Eye (tissue), 1 donor: ENCODE measurements at places on chromosomes 7 and 10.

DNA sequence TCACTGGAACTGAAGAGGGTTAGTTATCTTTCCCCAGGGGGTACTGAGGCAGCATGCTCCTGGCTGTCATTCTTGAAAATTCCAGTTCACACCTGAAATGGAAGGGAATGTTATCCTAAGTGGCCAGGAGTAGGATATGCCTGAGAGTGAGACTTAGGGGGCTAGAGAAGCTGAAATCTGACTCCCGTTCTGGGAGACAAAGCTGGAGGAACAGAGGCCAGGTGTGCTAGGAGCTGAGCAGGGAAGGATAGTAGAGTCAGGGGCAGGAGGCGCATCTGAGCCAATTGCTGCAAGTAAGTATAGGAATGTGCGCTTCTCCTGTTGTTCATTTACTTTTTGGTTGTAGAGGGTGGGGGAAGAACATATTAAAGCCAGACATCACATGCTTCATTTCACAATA lies 58.1 kb upstream of the KIAA1217 start:
- no peak for DNase-seq

DNA sequence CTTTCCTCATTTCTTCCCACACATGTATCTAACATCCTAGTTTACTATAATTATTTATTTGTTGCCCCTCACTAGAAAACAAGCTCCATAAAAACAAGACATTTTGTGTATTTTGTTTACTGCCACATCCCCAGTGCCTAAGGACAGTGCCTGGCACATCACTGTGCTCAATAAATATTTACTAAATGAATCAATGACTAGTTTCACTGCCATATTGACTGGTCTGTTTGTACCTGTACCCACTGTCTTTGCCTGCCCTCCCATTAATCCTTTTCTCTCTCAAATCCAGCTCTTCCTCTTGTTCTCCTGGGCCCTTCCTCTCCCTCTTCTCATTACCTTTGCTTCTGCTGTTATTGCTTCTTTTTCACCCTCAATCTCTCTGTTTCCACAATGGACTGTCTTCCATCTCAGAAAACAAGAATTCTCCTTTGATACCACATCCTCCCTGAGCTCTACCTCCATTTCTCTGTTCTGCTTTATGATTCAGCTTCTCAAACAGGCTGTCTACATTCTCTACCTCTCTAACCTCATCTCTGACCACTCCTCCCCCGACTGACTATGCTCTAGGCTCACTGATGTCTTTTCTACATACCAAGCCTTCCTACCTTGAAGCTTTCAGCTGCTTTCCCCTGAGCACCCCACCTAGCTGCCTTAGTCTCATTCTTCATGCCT lies 8.3 kb upstream of the FAM133B start:
- DNase-seq = no peak

DNA sequence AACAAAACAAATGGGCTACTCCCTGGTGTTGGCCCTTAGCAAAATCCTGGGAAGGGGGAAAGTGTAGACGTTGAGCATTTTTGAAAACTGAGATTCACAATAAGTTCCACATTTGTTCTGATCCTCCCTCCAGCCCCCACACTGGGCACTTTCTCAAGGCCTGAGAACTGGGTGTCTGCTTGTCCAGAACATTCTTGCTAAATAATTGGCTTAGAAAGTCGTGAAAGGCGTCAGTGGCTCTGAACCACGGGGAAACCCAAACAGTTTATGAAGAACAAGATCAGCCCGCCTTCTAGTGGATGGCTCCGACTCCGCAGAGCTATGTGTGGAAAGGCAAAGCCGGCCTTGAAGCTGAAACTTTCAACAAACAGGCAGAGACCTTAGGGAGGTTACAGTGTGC lies 370.1 kb downstream of the PRPF18 start:
- DNase-seq = peak; percentile 58

GRCh38 chr7:133165529-133165928 lies 83.6 kb upstream of the CHCHD3 start:
- peak; percentile 18 for DNase-seq

DNA sequence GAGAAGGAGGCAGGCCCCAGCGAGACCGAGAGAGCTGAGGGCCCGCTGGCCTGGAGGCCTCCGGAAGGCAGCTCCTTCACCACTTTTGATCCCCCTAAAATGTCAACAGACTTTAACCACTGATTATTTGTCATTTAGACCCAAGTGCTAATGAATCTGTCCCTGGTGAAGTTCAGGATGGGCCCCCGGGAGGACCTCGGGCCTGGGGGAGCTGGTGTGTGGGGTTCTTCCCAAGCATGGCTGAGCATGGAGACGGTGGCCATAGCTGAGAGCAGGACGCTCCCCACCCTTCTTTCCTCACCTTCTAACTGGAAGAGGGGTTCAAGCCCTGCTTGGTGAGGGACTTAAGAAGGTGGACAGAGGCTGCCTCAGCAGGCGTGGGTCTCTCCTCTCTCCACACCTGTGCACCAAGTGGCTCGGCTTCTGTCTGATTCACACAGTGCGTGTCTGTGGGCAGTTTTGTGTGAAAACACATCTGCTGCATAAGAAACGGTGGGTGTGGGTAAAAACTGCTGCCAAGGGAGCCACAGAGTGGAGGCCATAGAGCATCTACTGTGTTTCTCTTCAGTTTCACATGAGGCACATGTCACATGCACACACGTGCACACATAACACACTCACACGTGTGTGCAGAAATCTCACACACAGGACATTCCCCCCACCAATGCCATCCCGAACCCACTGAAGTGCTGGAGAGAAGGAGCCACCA lies 53.5 kb upstream of the VIPR2 start:
- no peak for DNase-seq

DNA sequence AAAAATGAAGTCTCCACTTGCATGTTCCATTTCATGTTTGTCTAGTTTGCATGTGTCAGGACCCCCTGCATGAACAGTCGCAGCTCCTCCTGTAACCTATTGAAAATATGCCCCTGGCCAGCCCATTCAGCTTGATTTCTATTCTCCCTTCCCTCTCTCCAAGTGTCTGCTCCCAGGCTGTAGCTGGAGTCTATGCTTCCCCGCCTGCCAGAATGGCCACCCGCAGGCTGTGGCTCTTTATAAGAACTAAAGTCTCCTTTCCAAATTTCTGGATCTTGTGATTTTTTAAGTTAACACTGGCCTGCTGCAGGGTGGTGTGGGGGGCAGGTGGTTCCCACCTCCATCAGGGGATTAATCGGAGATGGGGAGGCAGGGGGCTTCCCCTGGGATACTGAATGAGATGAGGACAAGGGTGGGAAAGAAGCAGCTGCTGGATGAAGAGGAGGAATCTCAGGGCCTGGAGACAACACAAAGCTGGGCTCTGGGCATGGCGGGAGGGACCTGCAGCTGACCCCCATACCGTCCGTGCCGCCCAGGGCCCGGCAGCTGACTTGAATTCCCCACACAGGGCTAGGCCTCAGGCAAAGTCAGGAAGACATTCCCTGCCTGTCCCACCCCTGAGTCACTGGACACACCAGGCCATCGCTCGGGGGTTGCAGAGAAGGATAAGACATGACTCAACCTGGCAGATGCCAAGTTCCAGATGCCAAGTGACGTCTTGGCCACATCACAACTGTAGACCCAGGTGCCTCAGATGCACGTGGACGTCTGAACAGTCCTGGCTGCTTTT lies 399.5 kb upstream of the FOXK1 start:
- DNase-seq = no peak

- DNase-seq = no peak
Measured at GRCh38 chr7:15341817-15342216, 220.0 kb downstream of the AGMO start.

- DNase-seq = no peak
Measured at GRCh38 chr10:46226900-46227558, 59.8 kb upstream of the ANTXRL start.

- no peak for DNase-seq
Measured at GRCh38 chr10:101525848-101526247, 62.2 kb downstream of the POLL start.

DNA sequence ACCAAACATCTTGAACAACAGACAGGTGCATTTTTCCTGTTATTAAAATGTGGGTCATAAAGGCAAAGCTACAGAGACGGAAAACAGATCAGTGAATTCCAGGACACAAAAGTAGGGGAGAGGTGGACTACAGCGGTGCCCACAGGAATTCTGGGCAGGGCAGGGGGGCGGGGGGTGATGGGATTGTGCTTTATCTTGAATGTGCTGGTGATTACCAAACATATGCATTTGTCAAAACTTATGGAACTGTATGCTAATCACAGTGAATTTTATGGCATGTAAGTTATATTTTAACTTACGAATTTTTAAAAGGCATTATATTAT lies 519.4 kb downstream of the CNTNAP2 start:
- DNase-seq = no peak

DNA sequence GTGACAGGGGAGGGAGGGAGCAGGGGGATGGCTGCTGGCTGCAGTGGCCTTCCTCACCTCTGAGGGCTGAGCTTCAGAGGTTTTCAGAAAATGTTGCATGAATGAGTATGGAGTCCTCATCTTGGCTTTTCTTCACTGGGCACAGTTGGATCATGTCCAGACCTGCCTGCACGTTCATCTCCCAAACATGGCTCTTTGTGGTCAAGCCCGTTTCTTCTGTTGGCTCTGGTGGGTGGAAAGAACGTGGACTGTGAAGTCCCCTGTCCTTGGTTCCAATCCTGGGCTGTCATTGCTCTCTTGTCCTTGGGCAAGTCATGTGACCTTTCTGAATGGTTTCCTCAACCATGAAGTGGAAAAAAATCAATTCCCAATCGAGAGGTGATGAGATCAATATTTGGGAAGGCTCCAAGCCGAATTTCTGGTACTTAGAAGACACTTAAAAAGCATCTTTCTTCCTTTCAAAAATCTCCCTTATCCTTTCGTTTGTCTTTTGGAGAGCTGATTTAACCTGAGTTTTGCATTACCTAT lies 34.5 kb downstream of the TSPAN14 start:
- DNase-seq = no peak

- DNase-seq = no peak
Measured at GRCh38 chr10:21304198-21304597, 221.3 kb downstream of the SKIDA1 start.

DNA sequence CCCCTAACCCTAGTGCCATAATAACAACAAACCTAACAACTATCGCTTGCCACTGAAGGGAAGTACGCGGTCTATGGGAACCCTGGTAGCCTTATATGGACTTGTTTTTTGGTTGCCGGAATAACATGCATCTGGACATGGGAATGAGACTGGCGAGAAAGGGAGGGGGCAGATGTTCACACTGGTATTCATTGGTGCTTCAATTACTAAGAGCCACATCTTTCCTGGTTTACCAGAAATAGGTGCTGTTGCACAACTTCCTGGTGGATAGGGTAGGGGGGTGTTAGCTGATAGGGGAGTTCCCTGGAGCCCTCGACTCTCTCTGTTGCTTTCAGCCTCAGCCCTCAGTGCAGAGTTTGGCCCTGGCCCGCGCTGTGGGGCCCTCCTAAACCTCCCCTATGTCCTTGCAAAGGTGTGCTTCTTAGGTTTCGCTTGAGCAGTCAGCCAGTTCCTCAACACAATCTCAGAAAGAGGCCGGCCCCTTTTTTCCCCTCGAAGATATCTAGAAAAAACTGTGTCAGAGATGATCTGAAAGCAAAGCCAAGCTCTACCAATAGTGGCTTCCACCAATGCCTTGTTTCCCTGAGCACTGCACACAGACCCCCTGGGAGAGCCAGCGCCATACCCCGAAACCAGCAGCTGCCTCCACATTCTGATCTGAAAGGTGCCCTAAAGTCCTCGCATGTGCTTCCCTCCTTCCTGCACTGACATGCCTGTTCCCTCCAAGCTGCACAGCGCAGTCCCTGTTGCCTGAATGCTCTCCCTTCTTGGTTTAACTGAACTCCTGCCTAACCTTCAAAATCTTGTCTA lies 13.5 kb downstream of the TBXAS1 start:
- no peak for DNase-seq

DNA sequence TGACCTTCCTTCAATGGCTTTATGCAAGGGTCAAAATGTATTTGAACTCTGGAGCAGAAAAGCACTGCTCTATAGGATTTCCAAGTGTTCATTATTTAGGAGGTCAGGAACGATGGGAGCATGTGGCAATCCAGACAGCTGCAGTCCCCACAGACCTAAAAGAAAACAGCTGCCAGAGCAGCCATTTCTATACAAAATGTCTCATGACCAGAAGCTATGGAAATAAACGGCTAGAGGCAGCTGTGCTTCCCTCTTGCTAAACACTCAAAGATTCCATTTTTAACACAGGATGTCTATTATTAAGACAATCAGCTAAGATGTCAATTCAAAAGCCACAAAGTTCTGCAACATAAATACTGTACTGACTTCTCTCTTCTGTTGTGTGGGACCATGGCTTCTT lies 879.1 kb upstream of the C7orf33 start:
- DNase-seq = no peak

- no peak for DNase-seq
Measured at GRCh38 chr10:124614003-124614659, 130.0 kb downstream of the FAM53B start.

DNA sequence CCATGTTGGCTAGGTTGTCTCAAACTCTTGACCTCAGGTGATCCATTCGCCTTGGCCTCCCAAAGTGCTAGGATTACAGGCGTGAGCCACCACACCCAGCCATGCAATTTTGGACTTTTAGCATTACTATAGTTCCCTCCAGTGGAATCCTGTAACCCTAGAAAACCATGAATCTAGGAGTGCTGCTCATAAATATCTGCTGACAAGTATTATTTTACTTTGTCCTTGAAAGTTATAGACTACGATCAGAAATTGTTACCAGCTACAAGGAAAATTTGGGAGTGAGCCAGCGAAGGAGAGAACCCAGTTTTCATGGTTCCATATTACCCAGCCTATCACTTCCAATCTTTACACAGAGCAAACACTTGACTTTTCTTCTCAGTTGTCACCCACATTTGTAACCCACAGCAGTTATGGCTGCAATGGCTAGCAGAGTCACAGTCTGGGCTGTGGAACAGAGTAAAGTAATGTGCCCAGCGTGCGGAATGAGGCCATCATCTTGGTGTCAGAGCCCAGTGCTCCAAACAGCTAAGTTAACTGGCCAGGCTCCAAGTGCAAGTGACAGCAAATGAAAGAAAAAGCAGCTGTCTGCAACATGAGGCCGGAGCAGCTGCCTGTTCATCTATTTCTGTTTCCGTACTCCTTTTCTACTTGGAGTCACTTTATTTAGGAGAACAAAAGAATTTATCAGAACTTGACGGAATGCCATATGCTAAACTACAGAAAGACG lies 29.9 kb downstream of the ZC3HC1 start:
- peak; percentile 13 for DNase-seq
